ENCODE measurements at places on chromosomes 7 and 10.
A peak's percentile ranks its signal among the peaks of the same experiment; 100 is the strongest.

DNA sequence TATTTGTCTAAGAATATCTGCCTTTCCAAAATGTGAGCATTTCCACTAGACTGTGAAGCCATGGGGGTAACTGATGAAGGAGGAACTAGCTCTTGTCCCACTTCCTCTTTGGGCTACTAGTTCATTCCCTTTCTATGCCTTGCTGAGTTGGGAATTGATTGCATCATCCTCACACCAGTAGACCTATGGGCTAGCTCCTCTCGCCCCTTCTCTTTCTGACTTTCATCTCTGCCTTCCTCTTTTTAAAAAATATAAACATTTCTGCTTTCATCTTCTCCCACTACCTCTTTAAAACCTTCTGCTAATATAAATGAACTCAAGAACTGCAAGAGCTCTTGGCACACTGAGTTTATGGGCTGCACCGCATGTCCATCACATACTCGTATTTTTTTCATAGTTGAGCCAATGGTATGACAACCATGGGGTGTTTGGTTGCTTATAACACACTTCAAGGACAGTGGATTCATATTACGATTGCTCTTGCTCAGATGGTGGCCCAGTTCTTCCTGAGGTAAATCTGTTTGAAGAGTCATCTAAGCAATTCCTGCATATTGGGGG is 182.0 kb downstream of the REEP3 start:
- DNase-seq = no peak

GRCh38 chr10:104300736-104301292 is 31.8 kb downstream of the GSTO2 start:
- no peak for DNase-seq

DNA sequence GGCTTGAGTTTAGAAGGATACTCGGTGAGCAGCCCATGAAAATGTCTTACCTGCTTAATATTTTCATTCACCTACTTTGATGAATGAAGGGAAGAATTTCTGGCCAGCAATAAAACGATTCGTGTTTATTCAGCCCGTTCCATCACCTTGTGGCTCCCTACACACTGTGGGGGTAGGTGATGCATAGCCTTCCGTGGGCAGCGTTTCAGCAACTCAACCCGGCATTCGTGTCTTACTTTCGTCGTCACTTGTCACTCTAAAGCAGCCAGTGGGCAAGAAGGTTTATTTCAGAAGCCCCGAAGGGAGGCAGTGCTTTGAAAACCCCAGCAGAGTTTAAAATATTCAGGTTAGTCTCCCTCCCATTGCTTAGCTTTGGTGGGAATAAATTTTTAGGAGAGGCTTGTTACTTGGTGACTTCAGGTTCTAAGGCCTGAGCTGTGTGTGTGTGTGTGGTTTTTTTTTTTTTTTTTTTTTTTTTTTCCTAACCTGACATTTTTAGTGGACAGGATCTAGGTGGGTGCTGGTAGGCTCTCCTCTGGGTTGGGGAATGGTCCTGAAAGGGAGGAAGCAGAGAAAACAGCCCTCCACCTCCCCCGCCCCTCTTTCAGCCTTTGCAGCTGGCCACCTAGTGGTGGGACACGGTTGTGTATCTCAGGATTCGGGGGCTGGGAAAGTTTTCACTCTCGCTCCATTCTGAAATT is 1.8 kb downstream of the GRK5 start:
- peak; percentile 54 for DNase-seq

GRCh38 chr7:30302656-30303311 is 18.4 kb downstream of the ZNRF2 start:
- no peak for DNase-seq

DNA sequence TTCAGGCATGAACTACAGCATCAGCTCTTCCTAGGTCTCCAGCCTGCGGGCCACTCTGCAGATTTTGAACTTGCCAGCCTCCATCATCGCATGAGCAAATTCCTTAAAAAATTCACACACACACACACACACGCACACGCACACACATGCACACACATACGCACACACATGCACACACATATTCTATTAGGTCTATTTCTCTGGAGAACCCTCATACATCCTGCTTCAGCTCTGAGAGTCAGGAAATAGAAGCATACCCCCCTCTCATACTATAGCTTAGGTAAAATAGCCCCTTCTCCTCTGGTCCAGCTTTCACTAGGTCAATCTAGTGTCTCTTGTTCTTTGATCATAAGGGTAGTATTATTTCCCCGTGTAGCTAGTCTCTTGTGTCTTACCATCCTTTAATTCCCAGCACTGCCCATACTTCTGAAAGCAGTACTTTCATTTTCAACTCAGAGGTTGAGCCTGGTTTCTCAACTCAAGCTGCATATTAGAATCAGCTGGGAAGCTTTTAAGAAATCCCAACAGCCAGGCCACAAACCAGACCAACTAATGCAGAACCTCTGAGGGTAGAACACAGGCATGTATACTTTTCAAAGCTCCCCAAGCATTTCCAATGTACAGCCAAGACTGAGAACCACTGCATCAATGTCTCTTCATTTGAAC is 30.9 kb upstream of the ITGB8 start:
- no peak for DNase-seq

GRCh38 chr10:123156078-123156477 is 1.9 kb downstream of the BUB3 start:
- no peak for DNase-seq

DNA sequence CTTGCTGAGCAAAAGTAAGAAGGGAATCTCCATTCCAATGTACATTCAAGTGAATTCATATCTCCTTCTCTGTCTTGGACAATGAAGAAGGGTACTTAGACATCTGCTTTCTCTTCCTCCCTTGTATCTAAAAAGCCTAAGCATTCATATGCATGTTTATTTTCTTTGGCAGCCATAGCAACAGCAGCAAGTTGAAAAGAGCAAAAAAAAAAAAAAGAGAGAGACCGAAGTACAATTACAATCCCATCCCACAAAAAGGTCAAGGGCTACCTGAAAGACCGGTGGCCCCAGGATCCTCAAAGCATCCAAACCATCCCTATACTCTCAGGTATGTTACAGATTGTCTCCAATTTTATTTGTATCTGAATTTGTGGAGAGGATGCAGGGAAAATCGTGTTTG is 4.1 kb downstream of the OR2F1 start:
- no peak for DNase-seq

- DNase-seq = peak; percentile 88
Observed at GRCh38 chr10:17229967-17230682, 2.1 kb downstream of the VIM start.

- peak; percentile 13 for DNase-seq
Observed at GRCh38 chr10:50310560-50311174, 59.4 kb upstream of the ASAH2 start.

GRCh38 chr10:15316145-15316544 is 54.9 kb downstream of the FAM171A1 start:
- DNase-seq = no peak

- no peak for DNase-seq
Observed at GRCh38 chr7:155145477-155146255, 75.5 kb downstream of the HTR5A start.

- DNase-seq = no peak
Observed at GRCh38 chr7:95155965-95156364, 168.4 kb downstream of the PON1 start.

DNA sequence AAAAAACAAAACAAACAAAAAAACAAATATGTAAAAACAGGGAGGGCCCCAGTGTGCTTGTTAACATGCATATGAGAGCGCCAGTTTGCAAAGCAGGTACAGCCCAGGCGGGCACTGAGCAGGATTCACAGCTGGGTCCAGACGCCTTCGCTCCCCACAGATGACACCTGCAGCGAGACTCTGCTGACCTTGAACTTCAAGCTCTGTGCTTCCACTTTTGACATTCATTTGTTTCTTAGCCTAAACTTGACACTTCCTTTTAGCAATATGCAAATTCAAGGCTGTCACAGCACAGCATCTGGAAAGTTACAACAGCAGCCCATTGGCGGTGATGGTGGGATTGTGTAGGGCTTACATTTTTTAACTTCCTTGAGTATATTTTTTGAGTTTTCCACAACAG is 88.8 kb upstream of the TNS3 start:
- DNase-seq = no peak

- DNase-seq = no peak
Observed at GRCh38 chr10:115830265-115830970, 442.6 kb downstream of the GFRA1 start.

DNA sequence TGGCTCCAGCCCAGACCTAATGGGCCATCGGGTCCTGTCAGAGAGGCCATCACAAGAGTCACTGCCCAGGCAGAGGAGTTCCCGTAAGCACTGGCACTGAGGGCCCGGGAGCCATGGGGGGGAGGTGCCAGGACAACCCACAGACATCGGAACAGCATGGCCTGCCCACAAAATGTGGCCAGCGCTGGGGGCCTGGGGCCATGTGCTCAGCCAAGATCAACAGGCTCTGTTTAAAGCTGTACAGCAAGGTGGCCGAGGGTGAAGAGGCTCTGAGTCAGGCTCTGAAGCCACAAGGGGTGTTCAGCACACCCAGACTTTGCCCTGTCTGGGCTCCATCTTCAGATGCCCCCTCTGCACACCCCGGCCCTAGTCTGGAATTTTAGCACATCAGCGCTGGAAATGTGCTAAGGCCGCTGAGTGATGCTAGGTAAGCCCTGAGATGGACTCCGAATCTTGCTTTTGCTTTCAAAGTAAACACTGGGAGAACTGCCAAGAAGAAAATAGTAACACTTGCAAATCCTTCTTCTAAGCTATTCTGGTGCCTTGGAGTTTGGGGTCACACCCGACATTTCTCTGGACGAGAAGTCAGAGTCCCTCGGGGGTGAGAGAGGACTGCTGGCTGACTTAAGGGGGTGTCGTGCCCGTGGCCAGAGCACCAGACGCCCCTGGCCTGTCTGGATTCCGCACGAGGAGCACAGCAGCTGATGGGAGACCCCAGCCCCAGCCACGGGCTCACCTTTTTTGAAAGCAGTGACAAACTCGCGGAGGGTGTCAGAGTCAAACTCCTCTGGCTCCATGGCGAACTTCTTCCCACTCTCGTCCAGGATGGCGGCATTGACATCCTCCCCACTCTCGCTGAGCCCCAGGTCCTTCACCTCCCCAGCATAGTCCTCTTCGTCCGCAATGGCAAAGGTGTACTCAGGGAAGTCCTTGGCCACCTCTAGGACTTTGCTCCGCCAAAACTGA is 23.6 kb downstream of the PDIA4 start:
- no peak for DNase-seq

GRCh38 chr7:18320971-18321567 is 174.5 kb upstream of the HDAC9 start:
- DNase-seq = no peak
